ENCODE measurements at places on chromosomes 2 and 18.

GRCh38 chr2:228102949-228103348 lies 78.5 kb downstream of the SPHKAP start:
- DNase-seq: no peak

GRCh38 chr2:166011660-166012059 lies 58.1 kb upstream of the TTC21B start:
- no peak for DNase-seq

DNA sequence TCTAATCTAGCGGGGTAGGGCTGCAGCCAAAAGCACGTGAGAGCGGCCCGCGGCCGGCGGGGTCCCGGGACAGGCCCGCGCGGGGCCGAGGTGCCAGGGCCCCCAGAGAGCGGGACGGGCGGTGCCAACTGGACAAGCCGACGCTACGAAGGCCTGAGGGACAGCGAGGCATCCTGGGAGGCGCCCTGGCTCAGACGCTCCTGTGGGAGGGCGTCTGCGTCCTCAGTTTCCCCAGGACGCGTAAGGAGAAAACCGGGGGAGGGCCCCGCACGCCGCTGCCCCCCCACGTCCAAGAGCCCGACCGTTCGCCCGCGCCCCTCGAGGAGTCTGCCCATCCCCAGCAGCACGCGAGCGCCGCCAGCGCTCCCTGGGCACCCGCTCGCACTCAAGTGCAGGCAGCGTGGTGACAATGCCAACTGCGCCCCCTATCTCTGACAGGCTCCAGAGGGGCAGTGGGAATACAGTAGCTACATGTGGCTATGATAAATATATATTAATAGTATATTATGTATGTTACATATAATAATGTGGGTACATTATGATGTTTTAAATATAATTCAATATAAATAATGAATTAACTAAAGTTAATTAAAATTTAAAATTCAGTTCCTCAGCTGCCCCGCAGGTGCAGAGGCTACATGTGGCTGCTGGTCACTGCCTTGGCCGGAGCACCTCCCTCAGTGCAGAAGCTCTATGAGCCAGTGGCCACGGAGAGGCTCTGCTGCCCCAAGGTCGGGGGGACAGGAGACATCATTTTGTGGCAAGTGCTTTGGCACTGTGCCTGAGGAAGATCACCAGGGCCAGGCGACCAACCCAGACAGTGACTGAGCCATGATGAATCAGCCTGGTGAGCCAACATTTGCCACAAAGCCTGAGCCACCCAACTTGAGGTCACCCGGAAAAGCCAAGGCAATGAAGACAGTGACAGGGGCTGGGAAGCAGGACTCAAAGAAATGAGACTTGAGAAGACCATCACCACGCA lies 5.5 kb upstream of the SFT2D3 start:
- peak; percentile 12 for DNase-seq

DNA sequence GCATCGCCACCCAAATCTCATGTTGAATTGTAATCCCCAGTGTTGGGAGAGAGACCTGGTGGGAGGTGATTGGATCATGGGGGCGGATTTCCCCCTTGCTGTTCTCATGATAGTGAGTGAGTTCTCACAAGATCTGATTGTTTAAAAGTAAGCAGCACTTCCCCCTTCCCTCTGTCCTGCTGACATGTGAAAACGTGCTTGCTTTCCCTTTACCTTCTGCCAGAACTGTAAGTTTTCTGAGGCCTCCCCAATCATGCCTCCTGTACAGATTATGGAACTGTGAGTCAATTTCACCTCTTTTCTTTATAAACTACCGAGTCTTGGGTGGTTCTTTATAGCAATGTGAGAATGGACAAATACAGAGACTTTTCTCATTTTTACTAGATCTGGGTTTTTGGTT lies 161.4 kb upstream of the SP5 start:
- DNase-seq: no peak

DNA sequence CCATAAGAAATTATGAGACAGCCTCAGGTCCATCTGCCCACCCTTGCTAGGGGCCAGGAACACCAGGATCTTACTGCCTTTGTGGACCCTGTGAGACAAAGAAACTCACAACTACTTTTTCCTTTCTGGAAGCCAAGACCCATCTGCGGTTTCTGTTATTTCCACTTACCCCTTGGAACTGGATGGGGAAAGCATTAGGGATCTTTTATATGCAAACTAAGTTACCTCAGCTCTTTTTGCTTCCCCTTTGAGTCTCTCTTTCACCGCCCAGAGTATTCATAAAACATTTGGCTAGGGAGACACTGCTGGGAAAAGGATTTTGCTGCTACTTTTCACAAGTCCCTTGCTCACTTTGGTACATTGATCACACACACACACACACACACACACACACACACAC lies 95.7 kb downstream of the ZNF385B start:
- no peak for DNase-seq

DNA sequence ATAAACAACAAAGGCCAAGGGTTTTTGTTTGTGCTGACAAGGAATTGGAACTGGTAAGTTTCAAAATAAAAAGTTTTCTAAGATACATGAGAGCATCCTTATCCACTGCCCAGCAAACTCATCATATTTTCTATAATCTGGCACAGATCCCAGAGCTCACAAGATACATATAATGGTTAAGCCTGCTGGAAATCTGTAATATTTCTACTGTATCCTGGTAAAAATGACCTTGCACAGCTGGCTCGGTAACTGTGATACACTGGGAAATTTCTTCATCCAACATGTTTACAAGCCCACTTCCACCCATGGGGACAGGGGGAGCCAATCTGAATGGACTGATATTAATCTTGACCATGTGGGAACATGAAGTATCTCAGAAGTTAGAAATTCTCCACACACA lies 425.4 kb upstream of the MMADHC start:
- no peak for DNase-seq

DNA sequence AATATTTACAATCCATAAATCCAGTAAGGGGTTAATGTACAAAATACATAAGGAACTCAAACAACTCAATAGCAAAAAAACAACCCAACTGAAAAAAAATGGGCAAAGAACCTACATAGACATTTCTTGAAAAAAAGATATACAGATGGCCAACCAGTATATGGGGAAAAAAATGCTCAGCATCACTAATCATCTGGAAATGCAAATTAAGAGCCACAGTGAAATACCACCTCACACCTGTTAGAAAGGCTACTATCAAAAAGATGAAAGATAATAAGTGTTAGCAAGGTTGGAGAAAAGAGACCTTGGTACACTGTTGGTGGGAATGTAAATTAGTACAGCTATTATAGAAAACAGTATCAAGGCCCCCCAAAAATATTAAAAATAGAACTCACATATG lies 14.6 kb downstream of the AP1S3 start:
- no peak for DNase-seq

- no peak for DNase-seq
Observed at GRCh38 chr2:69645921-69646320, 2.4 kb upstream of the AAK1 start.

GRCh38 chr2:239957681-239958472 lies 67.3 kb downstream of the NDUFA10 start:
- DNase-seq: no peak

- DNase-seq: no peak
Observed at GRCh38 chr2:62110415-62111025, 85.4 kb upstream of the B3GNT2 start.

DNA sequence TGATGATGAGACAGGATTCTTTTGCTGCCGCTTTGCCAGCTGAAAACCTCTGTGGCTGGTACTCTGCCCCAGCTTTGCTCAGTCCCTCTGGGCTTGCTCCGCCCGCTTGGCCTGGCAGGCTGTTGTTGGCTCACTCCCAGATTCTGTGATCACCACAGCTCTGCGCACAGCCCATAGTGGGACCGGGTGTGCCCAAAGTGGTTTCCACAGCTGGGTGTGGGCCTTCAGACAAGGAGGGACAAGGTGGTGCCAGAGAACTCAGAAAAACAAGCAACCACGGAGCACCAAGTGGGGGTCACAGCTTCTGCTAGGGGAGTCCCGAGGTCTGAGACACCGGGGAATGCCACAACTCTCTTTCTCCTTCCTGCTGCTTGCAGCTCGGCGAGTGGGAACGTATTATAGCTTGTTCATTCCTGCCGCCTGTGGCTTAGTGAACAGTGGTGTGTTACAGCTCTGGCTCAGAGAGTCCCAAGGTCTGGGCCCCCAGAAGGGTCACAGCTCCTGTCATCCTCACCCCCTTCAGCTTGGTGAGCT lies 9.2 kb upstream of the KYNU start:
- no peak for DNase-seq

GRCh38 chr18:8314124-8314523 lies 295.1 kb upstream of the RAB12 start:
- no peak for DNase-seq

DNA sequence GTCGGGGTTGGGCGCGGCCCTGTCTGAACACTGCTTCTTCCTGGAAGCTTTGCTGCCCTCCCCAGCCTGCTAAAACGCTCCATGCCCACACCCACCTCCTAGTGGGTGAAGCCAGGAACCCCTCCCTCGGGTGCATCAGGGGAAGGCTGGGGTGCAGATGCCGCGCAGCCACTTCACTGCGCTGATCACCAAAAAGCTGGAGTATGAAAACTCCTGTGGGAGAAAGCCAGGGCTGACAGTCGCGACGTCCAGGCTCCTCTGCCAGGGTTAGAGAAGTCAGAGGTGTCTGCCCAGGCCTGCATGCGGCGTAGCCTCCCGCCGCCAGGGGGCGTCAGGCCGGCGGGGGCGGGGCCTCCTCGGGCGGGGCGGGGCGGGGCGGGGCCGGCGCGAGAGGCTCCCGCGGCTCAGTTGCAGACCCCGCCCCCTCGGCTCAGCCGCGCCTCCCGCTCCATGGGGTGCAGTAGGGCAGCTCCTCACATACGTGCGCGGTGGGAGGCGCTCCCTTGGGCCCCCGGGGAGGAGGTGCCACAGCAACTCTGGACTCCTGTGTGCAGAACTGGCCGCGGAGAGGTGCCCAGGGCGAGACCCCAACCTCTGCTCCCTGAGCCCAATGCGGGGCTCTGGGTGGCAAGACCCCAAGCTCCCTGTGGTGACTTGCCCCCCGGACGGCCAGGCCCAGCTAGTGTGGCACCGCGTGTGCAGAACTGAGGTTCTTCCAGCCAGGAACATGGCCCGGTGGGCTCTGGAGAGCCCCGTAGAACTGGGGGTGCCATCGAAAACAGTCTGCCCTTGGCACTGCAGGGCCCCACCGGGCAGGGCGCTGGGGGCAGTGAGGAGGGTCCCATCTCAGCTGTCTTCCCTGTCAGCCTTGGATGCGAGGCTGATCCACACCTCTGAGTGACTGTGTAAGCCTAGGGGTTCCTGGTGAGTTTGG lies 1.8 kb upstream of the RNPEPL1 start:
- peak; percentile 89 for DNase-seq

- DNase-seq: no peak
Observed at GRCh38 chr2:95314964-95315611, 17.9 kb downstream of the KCNIP3 start.

DNA sequence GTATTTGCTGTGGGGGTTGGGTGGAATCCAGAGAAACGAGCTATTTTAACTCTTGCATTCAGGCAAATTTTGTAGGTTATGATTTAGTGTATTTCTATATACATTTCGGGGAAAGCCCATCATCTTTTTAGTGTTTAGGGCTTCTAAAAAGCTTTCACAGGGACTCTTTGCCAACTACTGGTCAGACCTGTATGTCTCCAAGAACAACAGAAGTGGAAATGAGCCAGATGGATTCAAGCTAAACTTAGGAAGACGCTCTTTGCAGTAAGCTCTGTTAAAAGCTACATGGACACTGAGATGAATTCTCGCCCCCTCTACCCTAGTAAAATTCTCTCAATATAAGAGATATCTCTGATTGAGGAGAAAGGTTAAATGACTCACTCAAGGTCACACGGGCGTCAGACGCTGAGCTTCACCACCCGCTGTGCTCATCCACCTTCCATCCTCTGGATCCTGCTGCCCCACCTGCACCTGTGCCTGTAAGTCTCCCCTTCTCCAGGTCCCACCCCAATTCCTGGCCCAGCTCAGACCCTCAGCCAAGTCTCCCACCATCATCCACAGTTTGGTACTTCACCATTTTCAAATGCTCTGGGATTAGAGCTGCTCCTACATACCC lies 85.6 kb downstream of the MARCHF4 start:
- no peak for DNase-seq

DNA sequence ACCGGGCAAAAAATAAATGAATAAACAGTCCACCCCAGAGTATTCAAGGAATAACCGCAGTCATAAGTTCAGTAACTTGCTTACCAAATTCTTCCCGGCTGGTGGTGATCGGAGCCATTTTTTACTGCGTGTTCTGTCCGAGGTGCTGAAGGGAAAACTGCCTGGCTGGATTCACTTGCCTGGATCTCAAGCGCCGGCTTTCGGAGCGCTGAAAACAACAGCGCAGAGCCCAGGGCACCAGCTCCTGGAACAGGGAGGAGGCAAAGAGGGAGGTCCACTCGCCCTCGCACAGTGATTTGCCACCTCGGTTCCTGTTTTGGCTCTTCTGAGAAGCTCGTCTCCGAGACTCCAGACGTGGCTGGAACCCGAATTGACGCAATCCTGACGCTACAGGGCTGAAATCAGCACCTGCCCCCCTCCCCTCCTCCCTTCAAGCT lies at the start of gene SYT4:
Gene SYT4 (minus strand): TSS at position 327 of the 437 bp plus-strand sequence. CDS start 209 bp downstream, at position 118.
- no peak for DNase-seq

DNA sequence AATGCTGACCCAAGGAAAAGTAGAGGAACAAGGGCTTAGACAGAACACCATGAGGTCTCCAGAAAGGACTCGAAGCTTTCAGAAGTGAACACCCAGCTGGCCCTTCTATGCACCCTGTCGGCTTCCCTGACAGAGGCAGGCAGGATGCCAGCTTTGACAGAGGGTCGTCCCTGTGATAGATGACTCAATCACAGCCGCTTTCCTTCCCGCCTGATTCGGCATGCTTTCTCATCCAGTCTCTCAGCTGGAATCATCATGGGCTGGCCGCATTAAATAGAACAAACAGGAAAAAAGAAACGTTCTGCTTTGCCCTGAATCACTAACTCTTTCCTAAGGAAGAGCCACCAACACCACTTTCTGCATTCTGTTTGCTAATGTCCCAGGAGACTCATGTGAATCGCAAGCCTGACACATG lies 140.3 kb upstream of the RAB12 start:
- DNase-seq: no peak

GRCh38 chr18:79736230-79736629 lies 56.6 kb downstream of the CTDP1 start:
- no peak for DNase-seq

- DNase-seq: no peak
Observed at GRCh38 chr2:54479424-54479823, 23.3 kb downstream of the SPTBN1 start.

DNA sequence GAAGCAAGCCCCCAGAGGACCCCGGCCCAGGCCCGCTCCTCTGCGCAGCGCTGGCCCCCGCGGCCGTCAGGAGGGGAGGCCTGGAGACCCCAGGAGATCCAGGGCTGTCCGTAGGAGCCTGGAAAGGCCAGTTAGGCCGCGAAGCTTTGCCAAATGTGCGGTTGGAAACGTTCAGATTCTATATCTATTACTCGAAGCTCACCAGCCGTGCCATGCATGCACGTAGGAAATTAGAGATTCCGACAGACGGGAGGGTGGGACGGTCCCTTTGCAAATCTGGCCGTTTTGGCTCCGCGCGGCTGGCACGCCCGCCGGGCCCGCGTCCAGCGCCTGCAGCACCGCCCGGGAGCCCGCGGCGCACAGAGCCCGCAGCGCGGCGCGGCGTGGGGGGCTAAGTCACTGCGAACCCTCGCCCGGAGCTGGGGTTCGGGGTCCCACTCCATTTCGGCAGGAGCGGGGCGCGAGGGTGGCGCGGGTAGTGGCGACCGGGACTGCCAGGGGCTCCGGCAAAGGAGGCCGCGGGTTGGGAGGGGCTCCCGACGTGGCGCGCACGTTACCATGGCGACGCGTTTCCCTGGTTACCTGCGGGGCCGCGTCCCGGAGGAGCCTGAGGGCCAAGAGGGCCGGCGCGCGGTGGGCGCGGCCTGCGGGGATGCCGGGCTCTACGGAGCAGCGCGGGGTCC lies 488.6 kb upstream of the SMIM21 start:
- DNase-seq: no peak
